ENCODE measurements at places on chromosomes 2 and 18.

DNA sequence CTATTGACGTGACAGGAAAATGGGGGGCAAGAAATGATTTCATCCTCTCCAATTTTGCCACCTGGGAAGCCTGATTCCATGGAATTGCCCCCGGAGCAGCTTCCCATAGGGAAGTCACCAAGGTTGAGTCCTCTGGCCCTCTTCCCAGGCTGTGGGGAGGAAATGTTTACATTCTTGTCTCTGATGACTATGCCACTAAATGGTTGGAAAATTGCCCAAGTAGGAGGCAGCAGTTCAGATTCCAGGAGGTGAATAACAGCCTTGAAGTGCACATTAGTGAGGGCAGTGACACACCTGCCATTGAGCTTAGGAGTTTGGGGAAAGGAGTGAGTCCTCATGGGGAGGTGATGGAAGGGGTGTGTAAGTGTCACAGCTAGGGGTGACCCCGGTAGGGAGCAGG is 449.2 kb upstream of the DCC start:
- DNase-seq = no peak

DNA sequence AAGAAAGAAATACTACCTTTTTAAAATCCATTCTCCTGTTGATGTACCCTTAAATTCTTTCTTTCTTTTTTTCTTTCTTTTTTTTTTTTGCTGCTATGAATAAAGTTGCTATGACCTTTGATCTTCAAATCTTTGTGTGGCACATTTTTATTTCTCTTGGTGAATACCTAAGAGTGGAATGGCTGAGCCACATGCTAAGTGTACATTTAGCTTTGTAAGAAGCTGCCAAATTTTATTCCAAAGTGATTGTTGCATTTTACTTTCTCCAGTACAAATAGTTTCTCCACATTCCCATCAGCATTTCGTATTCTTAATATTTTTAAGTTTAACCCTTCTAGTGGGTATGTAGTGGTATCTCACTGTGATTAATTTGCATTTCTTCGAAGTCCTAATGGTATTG is 88.8 kb upstream of the RAB27B start:
- no peak for DNase-seq

GRCh38 chr2:105087273-105087672 is 49.4 kb downstream of the MRPS9 start:
- no peak for DNase-seq

- no peak for DNase-seq
These were observed 727.8 kb upstream of the FANCL start for GRCh38 chr2:58968885-58969284.

Data from cerebellar cortex (tissue), 1 donor.